ENCODE measurements at places on chromosomes 6 and 20. TPM values are rescaled to one million over a fixed set of nuclear protein-coding genes. Genes with fewer than 3 reads are reported as not detected.

GRCh38 chr20:19934792-19935491 lies 82.2 kb upstream of the NAA20 start:
- DNase-seq, result no peak

DNA sequence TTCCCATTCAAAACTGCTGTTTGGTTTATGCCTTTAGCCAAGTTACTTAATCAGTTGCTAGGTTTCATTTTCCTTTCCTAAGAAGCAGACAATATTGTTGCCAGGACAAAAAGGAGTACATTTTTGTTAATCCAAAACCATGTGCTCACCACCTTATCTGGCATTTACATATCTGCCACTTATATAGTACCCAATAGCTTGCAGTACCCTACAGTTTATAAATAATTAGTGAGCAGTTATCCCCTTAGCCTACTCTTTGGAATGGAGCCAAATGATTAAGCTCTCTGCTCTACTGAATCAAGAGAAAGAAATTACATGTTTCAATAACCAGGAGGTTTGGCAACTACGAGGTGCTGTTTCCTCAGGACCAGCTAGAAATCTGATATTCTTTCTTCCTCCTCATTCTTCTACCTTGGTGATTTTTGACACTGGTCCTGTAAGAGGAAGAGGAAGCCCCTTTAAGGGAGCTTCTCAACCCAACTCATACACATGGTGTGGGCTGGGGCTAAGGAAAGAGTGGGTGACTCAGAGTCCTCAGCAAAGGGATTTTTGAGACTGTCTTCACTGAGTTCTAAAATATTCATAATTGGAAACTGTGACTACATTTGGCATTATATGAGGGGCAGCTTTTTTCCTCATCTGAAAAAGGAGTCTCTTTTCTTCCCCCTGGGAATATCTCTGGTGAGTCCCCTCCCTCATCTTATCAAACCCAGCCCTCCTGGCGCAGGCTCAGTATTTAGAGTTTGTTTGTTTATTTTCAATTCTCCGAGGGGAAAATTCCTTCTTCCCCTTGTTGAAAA lies 1.5 kb downstream of the ZNFX1 start:
- DNase-seq, result peak; percentile 8

PKIB gene
- total RNA-seq, result 0.47 TPM

DNA sequence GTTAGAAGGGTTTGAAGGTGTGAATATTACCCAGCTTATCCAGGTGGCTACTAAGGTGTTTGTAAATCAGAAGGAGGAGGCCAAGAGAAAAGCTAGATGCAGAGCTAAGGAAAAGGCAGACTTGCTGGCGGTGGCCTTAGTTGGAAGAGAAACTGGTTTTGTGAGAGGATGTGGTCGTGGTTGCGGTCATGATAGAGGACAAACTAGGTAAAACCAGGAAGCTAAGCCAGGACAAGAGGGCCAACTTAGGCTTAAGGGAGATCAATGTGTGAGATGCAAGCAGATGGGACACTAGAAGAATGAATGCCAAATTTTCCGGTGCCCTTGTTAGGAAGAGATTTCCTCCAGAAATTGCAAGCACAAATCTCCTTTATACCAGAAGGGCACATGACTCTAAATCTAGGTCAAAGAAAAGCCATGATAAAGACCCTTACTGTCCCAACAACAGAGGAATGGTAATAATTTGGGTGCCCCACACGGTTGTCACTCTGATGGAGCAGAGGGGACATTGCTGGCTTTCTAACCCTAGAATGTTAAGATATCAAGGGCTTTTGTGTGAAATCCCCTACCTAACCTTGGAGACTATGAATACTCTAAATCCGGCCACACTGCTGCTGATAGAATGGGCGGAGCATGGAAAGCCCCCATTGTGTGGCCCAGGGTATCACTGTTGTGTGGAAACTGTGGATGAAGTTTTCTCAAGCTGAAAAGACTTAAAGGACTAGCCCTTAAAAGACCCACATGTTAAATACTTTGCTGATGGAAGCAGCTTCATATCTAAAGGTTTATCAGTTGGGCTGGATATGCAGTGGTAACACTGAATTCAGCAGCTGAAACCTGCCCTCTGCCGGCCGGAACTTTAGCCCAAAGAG lies 7.8 kb downstream of the IL22RA2 start:
- DNase-seq, result no peak

CST5 gene
- not detected for total RNA-seq

DNA sequence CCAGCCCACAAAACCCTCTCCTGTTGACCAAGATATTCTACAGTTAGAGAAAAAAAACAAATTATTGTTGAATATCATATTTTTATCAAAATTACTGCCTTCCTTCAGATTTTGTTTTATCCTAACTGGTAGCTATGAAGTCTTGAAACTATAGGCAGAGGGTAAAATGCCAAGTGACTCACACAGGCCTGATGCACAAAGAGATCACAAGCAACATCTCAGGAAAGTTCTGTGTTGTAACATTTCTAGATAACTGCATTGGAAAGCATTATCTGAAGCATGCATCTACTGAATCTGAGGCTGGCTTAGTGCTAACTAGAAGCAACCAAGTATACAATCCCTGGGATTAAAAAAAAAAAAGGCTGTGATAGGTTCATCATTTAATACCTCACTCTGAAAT lies 134.2 kb downstream of the PKHD1 start:
- no peak for DNase-seq

AVP gene
- 0.47 TPM for total RNA-seq

DNA sequence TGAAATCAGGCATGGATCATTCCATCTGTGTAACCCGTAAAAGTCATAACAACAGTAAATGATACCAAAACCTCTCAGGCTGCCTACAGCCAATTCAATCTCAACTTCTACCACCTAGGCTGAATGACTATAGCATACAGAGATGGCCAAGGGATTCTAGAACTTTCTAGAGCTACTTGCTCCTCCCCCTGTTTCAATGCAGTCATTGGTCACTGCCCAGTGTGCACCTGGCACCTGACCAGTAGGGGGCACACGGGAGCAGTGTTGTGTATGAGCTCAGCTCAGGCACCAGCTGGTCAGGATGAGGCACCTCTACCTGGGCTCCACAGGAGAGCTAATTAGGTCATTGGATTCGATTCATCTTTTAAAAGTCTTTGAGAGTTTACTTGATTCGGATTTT lies 86.2 kb downstream of the PLEKHG1 start:
- DNase-seq, result peak; percentile 7

DNA sequence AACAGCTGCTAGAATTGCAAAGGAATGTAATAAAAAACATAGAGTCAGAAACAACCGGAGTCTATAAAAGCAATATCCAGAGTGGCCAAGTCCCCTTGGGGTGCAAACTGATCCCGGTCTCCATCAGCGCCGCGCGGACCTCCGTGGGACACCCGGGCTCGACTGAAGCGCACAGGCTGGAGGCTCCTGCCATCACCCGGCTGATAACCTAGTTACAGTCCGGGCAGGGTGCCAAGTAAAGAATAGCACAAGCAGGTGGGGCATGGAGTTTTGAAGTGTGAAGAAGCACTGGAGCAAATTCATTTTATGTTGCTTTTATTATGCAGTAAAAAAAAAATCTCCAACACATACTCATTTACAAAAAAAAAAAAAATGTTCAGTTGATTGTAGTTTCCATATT lies 205.1 kb upstream of the GMDS start:
- DNase-seq, result no peak

DNA sequence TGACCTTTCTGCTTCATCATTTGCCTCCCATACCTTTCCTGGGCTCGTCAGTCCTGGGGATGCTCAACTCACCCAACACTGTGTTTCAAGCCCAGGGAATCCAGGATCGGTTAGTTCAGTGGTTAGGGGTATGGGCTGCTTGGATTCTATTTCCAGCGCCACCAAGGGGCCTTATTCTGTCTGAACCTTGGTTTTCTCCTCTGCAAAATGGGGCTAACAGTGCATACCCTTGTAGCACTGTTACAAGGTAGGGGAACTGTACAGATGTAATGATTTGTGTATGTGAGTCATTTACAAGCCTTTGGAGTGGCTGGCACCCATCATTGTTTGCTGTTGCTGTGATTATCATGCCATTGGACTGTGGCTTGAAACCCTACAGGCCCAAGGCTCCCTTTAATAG lies 14.5 kb upstream of the CSNK2A1 start:
- no peak for DNase-seq

DNA sequence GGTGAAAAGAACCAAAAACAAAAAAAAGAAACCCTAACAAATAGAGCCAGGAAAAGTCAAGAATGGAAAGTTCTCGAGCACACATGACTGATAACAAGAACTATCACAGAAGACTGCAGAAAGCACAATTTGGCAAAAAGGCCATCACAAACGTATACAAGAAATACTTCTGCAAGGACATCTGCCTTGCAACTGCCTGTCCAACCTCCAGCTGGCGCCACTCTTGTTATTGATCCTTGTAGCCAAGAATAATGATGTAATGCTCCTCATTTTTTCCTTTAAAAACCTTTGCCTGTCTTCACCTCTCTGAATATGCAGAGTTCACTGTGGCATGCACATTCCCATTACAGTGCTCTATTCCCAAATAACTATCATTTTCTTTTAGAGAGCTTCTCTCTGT lies 87.9 kb upstream of the BMP5 start:
- DNase-seq, result no peak

SLC22A3 gene
- not detected for total RNA-seq

SLC16A10 gene
- 13.8 TPM for total RNA-seq

DNA sequence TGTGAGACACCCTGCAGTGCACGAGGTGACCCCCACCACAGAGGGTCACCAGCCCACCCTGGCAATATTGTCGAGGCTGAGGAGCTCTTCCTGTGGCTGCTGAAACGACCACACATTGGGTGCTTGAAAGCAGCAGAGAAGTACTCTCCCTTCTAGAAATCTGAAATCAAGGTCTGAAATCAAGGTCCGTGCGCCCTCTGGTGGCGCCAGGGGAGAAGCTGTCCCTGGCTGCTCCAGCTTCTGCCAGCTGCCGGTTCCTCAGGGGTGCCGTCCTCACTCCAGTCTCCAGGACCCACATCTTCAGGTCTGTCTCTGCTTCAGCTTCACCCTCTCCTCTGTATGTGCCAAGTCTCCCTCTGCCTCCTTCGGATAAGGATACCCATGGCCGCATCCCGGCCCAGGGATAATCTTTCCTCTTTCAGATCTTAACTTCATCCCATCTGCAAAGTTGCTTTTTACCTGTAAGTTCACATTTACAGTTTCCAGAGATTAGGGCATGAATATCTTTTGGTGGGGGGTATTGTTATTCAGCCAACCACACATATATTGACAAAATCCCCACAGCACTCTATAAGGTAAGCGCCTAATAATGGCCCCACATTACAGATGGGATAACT lies 108.3 kb upstream of the PHACTR3 start:
- peak; percentile 60 for DNase-seq
